ENCODE measurements at places on chromosomes 1 and 21.

GRCh38 chr1:91836331-91837040, 49.5 kb downstream of the TGFBR3 start:
- no peak for DNase-seq

- DNase-seq: no peak
Observed at GRCh38 chr1:36706416-36706815, 223.7 kb upstream of the CSF3R start.

- no peak for DNase-seq
Observed at GRCh38 chr1:245621589-245621988, 466.8 kb downstream of the KIF26B start.

GRCh38 chr1:52341655-52342260, 24.2 kb downstream of the CC2D1B start:
- DNase-seq: no peak

DNA sequence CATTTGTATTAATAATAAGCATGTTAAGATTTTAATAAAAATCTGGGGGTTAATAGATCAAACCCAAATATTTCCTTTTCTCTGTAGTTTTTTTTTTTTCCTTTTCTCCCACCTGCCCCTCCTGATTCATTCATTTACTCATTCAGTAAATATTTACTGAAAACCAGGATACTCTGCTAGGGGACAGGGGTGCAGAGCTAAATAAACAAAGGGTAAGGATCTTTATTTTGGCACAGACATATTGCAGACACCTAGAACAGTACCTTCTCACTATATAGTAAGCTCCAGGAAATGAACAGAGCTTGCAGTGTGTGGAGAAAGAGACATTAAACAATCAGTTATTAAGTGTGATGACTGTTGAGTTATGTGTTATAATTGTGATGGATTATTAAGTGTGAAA, 60.9 kb downstream of the AK5 start:
- no peak for DNase-seq

- DNase-seq: no peak
Observed at GRCh38 chr1:38102636-38103035, 56.0 kb upstream of the POU3F1 start.

- DNase-seq: no peak
Observed at GRCh38 chr1:197841883-197842553, 60.4 kb upstream of the C1orf53 start.

DNA sequence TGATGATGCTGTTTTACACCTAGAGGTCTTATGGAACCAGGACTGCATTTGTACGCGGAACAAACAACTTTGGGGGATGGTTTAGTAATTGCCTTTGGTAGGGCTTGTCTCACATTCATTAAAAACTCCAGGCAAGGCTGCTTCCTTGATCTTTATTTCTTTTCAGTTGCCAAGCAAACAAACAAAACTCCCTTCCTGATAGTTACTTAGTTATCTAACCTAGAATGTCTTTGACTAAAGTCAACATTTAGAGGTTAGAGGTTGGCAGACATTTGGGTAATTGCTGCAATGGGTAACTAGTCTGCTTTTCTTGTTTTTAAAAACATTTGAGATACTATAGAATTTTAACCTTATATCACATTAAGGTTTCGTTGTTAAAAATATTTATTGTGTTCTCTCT, 500.9 kb upstream of the PTBP2 start:
- no peak for DNase-seq

DNA sequence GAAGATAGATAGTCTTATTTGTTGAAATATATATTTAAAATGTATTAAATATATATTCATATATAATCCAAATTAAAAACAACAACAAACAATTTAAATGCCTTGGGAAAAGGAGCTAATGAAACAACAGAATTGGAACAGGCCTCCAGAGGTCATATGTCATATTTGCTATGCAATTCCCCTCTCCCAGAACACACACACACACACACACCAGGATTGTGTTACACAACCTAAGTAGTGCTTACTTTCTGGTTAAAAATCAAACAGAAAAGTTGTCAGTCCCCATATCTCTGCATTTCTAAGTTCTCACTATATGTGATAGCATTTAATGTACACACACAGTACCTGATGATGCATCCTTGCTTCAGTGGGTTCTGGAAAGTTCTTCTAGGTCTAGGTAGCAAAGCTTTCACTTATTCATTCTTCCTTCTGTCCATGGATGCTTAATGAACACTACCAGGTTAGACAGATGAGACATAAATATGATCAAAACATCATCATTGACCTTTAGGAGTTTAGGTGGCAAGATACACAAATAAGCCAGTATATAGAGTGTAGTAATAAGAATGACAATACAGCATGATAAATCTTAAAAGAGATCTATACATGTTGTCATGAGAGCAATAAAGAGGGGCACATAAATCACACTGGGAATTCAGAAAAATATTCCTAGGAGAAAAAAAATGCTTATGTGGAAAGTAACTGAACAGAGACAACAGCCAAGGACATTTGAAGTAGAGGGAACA, 662.8 kb downstream of the PTPRC start:
- DNase-seq: no peak

GRCh38 chr1:53133261-53134041, 9.0 kb downstream of the SLC1A7 start:
- DNase-seq: no peak

DNA sequence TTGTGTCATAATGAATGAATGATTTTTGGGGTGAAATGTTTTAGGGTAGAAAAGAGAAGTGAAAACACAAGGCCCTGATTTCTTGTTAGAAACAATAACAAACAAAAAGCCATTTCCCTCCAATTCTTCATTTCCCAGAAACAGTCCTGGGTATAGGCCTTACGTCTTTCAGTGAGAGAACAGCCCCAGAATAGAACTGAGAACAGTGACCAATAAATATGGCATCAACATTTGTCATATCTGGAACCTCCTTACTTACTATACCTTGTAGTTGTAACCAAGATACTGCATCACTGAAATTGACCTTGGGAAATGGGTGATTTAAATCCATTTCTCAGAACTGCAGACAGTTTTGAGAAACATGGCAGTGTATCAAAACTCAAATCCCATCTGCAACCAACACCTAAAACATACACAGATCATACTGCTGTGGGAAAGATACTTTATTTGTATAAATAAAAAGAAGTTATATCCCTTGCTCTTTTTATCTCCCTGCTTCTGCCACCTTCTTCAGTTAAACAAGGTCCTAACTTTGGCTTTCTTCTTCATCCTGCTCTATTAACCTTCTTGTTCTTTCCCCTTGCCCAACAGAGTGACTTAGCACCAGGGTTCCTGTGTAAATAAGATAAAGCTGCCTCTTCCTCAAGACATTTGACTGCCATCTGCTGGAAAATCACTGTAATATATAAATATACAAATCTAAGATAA, 19.5 kb downstream of the XKR8 start:
- DNase-seq: no peak

DNA sequence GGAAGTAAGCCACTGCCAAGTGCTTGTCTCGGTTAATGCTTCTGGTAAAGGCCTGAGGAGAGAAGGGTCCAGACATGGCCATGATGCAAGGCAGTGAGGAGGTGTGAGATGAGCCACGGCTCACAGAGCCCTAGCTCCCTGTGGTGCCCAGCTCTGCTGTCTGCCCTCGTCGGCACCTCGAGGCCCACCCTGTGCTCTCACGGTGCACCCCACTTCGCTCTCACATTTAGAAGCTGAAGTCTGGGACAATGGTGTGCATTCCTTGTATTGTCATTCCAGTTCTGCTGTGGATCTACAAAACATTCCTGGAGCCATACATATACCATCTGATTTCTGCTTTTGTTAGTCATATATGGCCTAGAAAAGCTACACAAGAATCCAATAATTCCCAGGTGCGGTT, 3.3 kb downstream of the NCF2 start:
- no peak for DNase-seq
